G401 (cell line): ENCODE measurements at places on chromosomes 16 and 17.

DNA sequence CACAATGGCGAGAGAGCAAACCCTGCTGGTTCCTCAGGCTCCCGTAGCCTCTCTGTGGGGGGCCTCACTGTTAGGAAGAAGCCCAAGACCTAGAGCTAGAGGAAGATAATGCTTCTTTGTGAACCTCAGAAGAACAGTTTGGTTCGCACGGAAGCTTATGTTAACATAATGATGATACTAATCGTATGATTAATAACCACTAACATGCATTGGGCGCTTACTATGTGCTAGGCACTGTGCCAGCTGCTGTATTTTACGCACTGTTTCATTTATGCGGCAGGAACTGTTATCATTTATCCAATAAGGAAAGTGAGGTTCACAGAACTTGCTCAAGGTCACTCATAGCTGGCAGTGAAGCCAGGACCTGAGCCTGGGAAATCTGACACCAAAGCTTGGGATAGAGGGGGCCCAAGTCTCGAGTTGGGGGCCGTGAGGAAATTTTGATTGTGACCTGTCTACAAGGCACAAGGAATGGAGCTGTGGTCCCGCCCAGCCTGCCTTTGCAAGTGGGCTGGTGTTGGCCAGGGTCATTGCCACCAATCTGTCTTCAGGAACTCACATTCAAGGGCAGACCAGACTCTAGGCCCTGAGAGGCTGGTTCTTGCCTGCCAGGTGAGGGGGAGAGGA lies 6.8 kb downstream of the PRCD start:
- no peak for DNase-seq

GRCh38 chr17:78368854-78369495 lies 9.1 kb upstream of the SOCS3 start:
- DNase-seq = peak; percentile 66

DNA sequence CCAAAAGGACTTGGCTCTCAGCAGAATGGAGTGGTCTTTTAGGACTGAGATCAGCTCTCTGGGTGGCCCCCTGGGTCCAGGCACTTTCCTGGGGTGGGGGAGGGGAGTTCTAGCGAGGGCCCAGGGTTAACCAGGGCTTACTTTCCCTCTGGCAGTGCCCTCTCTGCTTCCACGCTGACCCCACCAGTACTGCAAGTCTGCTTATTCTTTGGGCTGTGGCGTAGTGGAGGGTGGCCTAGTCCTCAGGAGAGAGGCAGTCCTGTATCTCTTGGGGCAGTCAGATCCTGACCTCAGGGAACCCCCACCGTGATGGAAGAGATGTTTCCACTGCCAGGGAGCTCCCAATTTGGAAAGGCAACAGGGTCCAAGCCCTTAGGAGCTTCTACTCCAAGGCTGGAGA lies 79.4 kb downstream of the CCDC182 start:
- DNase-seq = no peak

GRCh38 chr17:75125984-75126383 lies 5.6 kb downstream of the NT5C start:
- DNase-seq = no peak

GRCh38 chr16:86249631-86250030 lies 260.7 kb upstream of the FOXF1 start:
- DNase-seq = no peak

- no peak for DNase-seq
Observed at GRCh38 chr17:560432-560873, 154.2 kb downstream of the VPS53 start.

DNA sequence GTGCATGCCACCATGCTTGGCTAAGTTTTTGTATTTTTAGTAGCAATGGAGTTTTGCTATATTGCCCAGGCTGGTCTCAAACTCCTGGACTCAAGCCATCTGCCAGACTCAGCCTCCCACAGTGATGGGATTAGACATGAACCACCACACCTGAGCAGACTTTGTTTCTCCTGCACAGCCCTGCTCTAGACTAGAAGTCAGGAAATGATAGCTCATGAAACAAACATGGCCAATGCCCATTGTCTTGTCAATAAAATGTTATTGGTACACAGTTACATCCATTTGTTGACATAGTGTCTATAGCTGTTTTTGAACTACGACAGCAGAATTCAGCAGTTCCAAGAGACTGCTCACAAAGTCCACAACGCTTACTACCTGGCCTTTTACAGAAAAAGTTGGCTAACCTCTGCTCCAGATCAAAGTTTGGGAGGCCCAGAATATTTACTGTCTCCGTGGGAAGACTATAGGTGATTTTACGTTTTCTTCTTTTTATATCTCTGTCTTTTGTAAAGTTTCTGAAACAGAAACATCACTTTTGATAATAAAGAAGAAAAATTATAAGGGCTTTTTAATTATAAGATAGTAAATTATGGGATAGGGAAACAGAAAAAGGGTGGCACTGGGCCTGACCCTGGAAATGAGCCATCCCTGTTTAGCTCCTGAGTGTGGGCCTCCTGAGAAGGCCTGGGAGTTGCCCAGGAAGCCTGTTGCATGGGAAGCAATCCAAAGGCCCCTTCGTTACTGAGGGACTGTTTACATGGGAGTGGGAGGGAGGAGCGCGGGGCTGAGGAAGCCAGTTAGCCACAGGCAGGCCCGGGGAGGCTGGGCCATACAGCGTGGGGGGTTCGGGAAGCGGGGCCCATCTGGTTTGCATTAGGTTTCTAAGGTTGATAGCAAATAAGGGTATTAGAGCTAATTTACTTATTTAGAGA lies 201.5 kb downstream of the IRF8 start:
- no peak for DNase-seq

DNA sequence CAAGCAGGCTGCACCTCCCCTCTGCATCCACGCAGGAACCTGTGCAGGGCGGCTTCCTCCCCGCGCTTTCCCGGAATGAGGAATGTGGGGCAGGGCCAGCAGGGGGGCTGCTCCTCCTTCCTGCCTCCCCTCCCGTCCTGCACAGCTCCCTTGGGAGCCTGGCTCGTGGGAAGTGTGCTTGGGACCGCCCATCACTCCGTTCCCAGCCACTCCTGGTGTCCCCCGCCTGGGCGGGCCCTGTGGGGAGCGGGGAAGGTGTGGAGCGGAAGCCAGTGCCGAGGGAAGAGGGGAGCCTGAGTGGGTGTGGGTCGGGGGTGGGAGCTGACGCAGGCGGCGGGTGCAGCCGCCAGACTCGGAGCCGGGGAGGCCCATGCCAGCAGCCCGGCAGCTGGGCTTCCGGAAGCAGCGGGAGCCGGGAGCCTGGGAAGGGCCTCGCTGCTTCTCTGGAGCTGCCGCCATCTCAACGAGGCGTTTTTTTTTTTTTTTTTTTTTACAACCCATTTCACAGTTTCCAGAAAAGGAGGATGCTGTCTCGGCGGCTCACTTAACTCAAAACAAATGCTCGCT lies 24.1 kb downstream of the BAHCC1 start:
- DNase-seq = peak; percentile 58

DNA sequence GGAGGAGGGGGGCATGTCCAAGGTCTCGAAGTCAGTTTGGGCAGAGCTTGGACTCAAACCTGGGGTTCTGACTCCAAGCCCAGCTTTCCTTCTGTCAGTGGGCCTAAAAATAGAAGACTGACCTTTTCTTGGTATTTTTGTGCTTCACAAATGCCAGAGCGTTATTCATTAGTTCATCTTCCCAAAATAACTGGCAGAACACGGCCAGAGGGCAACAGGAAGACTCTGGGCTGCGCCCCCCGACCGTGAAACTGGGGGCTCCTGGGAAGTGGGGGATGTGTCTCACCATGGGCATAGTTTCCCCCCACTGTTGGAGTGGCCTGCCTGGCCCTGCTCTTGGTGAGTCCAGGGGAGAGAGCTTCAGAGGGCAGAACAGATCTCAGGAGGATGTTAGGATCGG lies 94.0 kb downstream of the SOCS1 start:
- peak; percentile 95 for DNase-seq

GRCh38 chr16:568401-569258 lies 1.1 kb upstream of the PIGQ start:
- peak; percentile 56 for DNase-seq

GRCh38 chr16:4556580-4556979 lies 440 bp downstream of the C16orf96 start:
- no peak for DNase-seq

DNA sequence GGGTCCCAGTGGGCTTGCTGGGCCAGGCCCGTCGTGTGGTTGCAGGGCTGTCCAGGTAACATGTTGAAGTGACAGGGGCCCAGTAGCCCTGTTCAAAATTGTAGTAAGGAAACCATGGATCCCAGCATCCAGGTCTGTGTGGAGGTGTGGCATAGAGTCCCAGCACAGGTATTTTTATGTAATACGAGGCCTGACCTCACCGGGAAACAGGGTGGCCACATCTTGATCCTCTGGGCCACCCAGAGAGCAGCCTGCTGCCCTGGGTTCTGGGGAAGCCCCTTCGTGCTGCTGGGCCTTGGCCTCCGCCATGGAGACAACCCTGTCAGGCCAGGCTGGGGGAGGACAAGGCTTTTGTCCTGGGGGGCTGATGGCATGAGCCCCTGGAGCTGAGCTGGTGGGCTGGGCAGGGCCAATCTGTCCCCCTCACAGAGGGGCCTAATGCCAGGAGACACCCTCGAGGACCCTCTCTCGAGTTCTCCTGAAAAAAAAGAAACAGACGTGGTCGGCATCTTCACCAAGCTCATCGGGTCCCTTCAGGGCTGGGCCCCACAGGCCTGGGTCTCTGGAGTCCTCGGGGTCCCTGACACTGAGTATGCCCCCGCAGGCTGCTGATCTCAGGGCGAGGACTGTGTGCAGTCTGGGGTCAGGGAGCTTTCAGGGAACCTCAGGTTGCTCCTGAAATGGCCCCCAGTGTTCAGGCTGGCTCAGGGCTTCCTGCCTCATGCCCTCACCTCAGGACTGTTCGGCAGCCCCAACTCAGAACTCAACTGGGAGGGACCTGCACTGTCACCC lies 47.8 kb downstream of the TNFRSF13B start:
- no peak for DNase-seq
